Activated CD4-positive, alpha-beta T cell treated with anti-CD3 and anti-CD28 coated beads, Interleukin-2, amount 10 ng/mL, durations not matched to agents 24 days and 14 days (primary cell): ENCODE measurements at places on chromosomes 2 and 18.

DNA sequence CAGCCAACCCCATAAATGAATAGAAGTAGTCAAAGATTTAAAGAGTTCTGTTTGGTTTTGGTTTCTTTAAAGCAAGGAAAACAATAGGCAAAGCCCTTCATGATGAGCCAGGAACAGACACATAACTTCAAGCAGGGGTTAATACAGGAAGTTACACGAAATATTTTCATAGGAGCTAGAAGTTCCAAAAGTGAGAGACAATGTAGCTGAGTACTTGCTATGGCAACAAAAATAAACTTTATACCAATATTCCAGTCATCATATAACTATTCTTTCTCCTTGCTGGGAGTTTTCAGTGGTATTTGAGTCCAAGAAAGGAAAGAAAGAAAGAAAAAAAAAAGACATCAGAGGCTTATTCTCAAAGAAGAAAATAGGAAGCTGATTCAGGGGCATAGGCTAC, 56.2 kb downstream of the COBLL1 start:
- no peak for DNase-seq

DNA sequence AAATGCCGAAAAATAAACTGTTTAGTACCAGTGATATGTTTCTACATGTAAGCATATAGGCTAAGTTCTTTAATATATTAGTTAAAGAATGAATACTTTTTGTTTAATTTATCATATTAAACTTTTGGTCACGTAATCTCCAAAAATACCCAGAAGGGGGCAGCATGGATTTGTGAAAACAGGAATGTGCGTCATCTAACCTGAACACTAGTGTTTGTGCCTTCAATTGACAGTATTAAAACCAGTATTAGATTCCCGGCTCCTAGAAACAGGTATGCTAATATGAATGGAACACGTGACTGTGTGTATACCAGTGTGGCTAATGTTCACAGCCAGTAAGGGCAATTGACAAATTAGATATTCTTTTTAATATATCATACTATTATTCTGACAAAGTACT, 51.8 kb downstream of the WDR7 start:
- DNase-seq, result peak; percentile 72

DNA sequence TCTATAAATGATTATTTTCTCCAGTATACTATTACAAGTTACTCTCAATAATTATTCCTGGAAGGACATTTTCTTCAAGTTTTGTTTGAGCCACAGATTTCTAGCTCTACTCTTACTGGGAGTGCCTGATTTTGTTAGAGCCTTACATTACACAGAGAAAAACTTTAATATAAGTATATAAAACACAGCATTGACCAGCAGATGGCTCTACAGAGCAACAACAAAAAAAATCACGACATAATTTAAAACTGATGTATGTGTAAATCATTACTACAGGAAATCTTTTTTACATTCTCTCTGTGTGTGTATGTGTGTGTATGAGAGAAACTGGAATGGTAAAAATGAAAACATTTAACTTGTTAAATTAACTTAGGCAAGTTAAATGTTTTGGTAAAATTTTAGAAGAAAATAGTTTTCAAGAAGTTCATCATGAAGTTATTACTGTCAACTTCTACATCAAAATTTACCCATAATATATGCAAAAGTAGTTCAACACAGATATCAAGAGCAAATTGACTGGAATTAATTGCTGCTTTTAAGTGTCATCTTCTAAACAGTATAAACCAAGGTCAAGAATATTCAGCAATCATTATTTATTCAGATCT, 103.3 kb downstream of the MDH1 start:
- DNase-seq, result peak; percentile 78

DNA sequence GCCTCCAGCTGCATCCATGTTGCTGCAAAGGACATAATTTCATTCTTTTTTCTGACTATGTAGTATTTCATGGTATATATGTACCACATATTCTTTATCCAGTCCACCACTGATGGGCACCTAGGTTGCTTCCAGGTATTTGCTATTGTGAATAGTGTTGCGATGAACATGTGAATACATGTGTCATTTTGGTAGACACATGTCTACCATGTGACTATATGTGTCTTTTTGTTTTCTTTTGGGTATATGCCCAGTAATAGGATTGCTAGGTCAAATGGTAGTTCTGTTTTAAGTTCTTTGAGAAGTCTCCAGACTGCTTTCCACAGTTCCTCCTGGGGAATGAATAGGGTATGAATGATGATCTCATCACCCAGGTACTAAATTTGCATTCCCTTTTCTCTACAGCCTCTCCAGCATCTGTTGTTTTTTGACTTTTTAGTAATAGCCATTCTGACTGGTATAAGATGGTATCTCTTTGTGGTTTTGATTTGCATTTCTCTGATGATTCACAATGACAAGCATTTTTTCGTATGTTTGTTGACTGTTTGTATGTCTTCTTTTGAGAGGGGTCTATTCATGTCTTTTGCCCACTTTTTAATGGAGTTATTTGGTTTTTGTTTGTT, 35.6 kb upstream of the FEZ2 start:
- DNase-seq, result no peak

DNA sequence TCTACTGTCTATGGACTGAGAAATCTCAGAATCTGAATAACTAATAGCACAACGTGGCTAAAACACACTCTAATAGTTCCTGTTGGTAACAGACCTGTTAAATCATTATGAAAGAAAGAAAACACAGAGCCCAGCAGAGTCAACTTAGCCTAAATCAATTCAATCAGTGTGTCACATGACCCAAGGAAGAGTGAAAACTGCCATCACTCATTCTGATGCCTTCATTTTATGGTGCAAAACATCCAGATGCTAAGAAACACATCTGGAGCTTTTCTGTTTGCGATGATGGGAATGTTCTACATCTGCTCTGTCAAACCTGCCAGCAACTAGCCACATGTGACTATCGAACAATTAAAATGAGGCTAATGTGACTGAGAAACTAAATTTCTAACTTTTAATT, 295.7 kb upstream of the TRIB2 start:
- no peak for DNase-seq

DNA sequence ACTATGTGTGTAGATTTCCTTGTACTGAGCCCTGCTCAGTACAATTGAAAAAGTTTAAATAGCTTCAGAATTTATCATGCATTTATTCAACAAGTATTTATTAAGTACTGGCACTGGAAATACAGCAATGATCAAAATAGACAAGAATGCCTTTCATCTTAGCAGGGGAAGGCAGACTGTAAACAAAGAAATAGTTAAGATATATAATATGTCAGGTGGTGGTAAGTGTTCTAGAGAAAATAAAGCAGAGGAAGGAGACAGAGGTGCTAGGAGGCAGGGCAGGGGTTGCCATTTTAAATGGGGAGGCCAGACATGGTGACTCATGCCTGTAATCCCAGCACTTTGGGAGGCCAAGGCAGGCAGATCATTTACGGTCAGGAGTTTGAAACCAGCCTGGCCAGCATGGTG, 13.6 kb upstream of the LIPG start:
- no peak for DNase-seq

DNA sequence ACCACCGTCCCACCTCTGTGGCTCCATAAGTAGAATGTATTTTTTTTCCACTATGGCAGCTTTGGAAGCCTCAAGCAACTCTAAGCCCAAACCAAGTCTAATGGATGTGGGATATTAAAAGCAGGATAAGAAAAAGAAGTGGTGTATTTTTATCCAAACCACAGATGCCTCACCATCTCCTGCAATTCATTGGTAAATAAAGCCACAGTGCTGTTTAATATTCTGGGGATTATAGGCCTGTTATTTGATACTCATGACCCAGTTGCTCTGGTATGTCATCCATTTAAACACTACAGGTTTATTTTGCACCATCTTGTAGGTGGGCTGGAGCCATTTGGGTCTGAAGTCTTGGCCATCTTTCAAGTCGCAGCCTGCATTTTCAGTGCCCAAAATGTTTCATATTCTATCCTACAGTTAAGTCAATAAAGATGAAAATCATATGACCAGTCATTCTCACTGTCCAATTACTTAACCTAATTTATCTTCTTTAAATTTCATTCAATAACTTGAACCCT, 279.5 kb upstream of the EPHA4 start:
- no peak for DNase-seq
